Upper lobe of right lung (tissue), 1 donor: ENCODE measurements at places on chromosomes 12 and 14.

DNA sequence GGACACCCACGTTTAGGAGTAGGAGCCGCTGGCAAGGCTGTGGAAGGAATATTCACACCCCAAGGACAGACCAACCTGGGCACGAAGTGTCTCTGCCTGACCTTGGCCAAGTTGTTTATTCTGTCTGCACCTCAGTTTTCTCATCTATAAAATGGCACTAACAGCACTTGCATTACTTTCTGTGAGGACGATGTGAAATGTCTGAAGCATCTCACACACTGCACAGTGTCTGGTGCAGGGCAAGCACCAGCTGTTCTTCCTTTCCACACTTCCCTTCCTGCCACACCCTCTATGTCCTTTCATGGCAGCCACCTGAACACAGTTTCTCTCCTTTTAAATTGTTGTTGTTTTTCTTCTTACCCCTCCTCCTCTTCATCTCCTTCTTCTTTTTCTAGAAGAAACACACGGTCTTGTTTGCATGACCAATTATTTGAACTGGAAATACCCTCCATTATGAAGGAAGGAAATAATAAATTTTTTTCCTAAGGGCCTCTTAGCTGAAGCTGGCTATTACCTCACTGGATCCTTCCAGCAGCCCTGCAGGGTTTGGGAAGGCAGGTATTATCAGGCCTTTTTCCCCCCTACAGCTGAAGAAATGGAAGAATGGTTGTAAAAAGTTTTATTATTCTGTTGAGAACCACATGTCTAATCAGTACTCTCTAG lies 42.9 kb upstream of the ATP23 start:
- no peak for DNase-seq

GRCh38 chr12:130100634-130101362 lies 61.5 kb upstream of the FZD10 start:
- no peak for DNase-seq

- no peak for DNase-seq
Measured at GRCh38 chr12:25495331-25496097, 57.6 kb downstream of the LMNTD1 start.

GRCh38 chr12:110141389-110141788 lies 17.2 kb downstream of the IFT81 start:
- no peak for DNase-seq

DNA sequence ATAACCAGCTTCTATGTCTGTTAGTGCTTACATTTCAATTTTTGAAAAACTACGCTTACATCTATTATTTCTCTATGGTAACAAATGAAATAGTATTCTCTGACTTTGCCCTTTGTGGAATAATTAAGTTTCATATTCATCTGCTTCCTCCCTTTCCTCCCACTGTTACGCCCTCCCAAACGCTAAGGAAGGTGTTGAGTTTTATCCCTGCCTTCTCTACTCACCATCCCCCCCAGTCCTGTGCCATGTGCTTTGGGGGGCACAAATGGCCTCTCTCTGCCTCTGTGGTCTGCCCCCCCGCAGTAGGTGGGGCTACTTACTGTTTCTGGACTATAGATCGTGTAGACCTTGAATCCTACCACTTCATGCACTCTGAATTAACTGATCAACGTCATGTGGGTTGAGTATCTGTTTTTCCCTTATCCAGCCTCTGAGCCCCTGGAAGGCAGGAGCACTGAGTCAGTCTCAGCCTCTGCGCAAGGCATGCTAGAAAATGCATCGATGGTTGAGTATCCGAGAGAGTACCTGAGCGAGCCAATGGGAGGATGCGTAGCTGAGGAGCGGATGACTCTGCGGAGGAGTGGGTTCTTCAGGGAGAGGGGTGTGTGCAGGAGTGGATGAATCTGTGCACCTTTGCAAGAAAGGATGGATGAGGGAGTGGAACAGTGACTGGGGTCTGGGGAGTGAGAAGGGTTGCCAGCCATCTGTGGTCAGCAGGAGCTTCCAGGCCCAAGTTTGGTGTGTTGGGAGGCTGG lies 114.5 kb upstream of the RTL1 start:
- no peak for DNase-seq
